Occipital lobe (tissue), 3 donors: ENCODE measurements at places on chromosomes 2 and 18.

DNA sequence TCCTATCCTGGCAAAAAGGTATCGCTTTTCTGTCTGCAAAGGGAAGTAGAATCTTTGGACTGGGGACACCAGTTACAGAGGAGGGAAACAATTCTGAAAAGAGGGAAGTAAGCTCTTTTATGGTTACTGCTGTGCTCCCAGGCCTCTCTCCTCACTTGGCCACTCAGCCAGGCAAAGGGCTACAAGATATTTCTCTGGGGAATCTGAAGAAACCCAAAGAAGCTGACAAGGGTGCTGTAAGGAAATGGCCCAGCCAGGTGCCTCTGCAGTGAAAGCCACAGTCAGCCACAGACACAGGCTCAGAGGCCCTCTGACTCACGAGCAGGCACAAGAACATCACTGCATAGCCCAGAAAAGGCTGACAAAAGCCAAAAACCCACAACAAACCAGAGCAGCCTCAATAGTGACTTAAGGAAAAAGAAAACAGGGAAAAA is 5.8 kb downstream of the HDLBP start:
- no peak for DNase-seq

DNA sequence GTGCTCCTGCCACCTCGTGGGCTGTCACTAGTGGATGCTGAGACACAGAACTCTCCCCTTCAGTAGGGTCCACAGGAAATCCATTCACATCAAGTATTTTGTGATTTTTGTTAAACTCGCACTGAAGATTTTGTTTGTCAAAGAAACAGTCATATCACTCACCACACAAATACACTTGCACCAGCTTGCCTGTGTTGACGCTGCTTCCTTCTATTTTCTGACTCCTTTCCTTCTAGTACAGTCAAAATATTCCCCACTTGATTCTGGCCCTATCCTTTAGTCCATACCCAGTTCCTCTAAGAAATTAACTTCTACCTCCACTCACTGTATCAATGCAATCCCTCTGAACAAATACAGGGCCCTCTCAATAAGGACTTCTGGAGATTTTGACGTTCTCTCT is 213.2 kb upstream of the ARL4C start:
- DNase-seq, result no peak

DNA sequence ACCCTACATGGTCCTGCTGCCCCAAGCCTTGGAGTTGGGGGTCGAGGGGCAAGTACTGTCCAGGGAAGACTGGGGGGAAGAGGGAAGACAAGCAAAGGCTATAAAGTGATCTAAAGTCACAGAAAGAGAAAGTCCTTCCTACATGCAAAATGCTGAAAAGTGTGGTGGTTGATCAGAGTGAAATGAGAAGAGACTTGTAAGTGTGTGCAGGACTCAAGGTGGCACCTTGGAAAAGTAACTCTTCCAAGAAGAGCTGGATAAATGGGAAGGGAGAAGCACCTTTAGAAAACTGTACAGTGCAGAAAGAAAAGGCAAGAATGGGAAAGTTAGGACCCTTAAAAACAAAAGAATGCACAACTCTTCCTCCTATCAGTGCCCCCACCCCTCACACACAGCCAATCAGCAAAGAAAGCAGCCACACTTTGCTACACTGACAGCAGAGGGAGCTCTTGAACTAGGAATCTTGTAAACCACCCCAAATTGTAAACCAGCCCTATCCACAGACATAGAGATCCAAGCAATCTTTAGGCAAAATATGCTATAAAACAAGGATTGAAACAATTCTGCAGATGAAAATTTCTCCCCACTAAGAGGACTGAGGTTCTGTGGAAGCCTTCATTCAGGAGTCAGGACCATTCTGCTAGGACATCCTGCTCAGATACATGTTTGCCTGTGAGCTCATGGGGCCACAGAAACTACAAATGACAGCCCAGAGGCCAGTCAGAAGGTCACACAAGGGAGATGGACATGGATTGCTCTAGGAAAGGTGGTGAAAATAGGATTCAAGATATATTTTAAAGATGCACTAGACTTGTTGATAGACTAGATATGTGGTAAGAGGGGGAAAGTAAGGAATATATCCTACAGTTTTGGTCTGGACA is 146.4 kb downstream of the FTCDNL1 start:
- no peak for DNase-seq

- no peak for DNase-seq
These were observed 126.7 kb downstream of the NDUFA10 start for GRCh38 chr2:239898292-239898925.

DNA sequence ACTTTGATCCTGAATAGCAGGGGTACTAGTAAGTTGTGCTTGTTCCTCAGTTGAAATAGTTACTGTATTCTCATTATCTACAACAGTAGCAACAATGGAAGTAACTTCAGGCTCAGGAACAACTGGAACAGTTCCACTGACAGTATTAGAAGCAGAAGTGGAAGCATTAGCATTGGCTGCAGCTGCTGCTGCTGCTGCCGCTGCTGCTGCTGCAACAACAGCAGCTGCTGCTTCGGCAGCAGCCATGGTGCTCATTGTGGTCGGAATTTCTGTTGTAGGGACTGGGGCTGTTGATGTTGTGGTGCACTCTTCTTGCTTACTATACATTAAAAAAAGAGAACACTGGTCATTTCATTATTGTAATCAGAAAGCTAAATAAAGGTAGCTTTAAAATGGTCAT is 40.8 kb downstream of the PRPF40A start:
- DNase-seq, result no peak

GRCh38 chr2:86238354-86238753 is 39.1 kb downstream of the MRPL35 start:
- DNase-seq, result no peak
